ENCODE measurements at places on chromosomes 16 and 17.

DNA sequence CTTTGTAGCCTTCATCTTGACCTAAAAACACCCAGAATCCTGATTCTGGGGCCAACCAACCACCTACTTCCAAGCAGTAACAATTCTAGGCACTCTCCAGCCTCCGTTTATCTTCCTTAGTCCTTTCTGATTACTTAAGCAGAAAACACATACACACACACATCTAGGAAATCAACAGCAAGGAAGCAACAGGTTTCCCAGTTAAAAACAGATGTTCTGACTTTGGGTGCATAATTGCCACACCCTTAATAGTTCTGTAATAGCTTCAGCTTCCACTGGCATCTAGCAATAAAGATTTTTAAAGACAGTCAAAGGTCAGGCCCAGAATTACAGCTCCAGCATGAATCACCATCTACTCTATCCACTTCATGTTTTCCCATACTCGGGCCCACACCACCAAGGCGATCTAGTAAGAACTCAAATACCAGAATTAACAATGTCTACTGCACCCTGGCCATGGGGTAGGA is 2.6 kb downstream of the ARHGAP17 start:
- DNase-seq: no peak

DNA sequence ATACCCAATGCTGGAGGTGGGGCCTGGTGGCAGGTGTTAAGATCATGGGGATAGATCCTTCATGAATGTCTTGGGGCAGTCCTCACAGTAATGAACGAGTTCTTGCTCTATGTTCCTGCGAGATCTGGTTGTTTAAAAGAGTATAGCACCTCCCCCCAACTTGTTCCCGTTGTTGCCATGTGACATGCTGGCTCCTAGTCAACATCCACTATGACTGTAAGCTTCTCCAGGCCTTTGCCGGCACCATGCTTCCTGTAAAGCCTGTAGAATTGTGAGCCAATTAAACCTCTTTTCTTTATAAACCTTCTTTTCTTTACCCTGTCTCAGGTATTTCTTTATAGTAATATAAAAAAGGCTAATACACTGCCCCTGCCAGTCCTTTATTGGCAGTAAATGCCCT is 33.3 kb downstream of the RANBP10 start:
- no peak for DNase-seq

GRCh38 chr17:80096561-80097021 is 4.8 kb upstream of the GAA start:
- DNase-seq: no peak

- no peak for DNase-seq
Measured at GRCh38 chr16:4391631-4392381, 20.2 kb downstream of the VASN start.

DNA sequence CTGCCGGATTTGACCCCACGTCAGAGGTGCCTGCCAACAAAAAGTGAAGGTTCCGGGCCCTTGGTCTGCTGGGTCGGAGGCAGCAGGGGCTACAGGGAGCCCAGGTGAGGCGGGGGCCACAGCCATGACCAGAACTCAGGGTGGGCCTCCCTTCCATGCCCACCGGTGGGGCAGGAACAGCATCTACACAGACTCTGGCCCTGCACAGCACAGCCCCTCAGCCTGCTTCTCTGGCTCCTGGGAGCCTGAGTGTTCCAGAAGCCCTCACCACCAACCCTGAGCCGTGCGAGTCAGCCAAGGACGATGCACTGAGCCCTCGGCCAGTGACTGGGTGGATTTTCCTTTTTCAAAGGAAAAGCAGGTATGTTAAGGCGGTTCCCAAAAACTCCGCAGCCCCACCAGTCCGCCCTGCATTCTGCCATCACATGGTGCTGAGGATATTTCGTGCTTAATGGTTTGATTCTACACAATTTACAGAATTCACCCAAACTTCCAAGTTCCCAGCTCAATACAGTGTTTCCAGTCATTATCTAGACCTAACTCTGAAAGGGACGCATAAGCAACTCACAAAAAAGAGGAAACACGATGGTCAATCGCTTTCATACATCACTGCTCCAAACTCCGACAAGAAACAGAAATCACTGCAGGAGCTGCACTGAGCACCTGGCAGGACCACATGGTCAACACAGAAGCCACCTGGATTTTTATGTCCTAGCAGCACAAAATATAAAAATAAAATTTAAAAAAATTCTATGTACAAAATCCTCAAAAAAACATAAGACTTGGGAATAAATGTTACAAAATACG is 19.4 kb upstream of the C16orf95 start:
- no peak for DNase-seq

DNA sequence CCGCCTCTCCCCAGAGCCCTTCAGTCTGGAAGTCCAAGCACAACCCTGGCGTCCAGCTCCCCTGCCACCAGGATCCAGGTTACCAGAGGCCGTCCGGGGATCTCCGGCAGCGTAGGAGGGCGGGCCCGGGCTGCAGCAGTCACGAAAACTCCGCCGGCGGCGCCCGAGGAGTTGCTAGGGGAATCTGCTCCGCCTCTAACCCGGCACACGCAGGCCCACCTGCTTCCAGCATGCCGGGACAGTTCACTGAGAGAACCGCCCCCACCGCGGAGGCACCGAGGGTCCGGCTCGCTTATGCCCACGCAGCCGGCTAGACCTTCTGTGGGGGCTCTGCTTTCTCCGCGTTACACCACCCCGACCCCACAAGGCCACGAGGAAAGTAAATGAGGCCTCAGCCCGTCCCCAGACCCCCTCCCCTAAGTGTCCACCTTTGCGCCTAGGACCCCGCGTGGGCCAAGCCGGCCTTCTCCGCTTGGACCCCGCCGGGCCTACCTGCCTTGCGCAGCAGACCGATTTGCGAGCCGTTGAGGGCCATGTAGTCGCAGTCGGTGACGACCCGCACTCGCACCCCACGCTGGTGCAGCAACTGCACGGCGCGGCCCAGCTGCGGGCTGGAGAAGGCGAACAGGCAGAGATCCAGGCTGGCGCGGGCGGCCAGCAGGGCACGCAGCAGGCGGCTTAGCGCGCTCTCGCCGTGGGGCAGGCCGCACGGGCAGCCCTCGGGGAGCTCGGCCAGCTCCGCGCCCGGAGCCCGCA is 587 bp downstream of the PLD6 start:
- DNase-seq: no peak

- no peak for DNase-seq
Measured at GRCh38 chr17:77327181-77327565, 186.4 kb downstream of the SEC14L1 start.

All from H54 (cell line).